Left cardiac atrium (tissue), 4 donors: ENCODE measurements at places on chromosomes 3 and 15.

DNA sequence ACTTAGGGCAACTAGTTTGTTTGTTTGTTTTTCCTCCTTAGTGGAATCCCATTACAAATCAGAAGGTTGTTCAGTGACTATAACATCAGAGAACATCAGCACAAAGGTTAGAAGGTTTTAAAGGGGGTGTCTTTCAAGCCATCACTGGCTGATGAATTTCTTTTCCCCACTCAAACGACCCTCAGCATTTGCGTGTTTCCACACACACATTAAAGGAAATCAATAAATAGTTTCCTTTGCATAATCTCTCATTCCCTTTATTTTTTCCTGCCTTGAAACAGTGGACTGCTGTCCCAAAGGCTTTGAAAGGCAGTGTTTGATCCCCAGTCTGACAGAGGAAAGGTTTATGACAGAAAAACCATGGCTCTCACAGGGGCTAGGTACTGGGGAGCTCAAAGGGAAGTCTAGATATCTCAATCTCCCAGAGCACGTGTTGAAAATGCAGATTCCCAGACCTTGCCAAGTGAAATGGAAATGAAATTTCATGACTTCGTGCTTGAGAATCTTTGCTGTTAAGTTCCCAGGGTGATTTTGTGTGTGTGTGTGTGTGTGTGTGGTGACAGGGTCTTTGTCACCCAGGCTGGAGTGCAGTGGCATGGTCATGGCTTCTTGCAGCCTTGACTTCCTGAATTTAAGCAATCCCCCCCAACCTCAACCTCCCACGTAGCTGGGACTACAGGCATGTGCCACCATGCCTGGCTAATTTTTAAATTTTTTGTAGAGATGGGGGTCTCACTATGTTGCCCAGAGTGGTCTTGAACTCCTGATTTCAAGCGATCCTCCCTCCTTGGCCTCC, 2.2 kb upstream of the INTS14 start:
- DNase-seq = no peak

DNA sequence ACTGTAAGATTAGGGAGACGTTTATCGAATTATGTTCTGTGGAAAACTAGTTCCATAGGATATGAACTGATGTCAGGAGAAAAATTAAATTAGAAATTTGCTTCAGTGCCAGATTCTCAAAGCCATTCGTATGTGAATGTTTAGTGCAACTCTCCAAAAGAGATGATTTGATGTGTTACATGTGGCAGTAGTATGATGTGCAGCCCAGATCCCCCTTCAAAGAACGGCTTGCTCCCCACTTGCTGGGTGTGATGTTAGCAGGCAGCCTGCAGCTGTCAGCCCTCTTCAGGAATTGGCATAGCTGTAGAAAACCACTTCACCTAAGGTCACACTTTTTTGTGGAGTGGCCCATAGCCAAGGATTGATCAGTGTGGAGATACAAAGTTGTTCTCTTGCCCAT, 127.0 kb upstream of the CCDC54 start:
- DNase-seq = no peak

DNA sequence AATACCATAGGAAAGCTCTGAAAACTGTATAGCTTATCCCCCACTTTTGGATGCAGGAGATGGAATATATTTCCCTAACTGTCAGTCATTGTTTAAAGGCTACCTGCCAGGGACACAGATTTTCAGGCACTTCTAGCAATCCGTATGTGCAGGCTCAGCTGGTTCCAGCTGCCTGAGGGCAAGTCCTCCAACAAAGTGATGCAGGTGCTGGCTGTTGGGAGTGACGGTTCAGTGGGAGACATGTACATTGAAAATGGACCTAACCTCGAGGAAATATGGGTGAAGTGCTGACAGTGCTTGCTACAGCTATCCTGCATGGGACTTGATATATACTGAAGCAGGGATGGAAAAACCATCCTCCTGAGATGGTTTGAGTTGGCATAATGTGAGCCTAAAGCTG, 153.1 kb upstream of the GAP43 start:
- DNase-seq = no peak

DNA sequence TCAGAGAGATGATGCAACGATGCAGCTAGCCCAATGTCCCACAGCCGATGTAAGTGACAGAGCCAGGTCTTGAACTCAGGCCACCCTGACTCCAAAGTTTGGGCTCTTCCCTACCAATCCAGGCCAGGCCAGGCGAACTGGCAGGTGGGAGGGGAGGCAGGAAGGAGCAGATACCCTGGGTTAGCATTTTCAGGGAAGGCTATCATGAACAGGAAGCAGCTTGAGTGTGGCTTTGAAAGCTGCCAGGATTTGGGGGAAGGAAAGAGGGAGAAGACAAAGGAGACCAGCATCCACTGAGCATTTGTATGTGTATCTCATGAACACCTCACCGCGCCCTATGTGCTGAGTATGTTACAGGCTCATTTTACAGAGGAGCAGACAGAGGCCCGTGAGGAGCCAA, 38.8 kb downstream of the LMCD1 start:
- DNase-seq = no peak

GRCh38 chr3:9718118-9718517, 13.4 kb upstream of the BRPF1 start:
- no peak for DNase-seq

GRCh38 chr3:169477790-169478189, 185.7 kb downstream of the MECOM start:
- DNase-seq = no peak

GRCh38 chr15:49288391-49288790, 118.3 kb downstream of the GALK2 start:
- no peak for DNase-seq

DNA sequence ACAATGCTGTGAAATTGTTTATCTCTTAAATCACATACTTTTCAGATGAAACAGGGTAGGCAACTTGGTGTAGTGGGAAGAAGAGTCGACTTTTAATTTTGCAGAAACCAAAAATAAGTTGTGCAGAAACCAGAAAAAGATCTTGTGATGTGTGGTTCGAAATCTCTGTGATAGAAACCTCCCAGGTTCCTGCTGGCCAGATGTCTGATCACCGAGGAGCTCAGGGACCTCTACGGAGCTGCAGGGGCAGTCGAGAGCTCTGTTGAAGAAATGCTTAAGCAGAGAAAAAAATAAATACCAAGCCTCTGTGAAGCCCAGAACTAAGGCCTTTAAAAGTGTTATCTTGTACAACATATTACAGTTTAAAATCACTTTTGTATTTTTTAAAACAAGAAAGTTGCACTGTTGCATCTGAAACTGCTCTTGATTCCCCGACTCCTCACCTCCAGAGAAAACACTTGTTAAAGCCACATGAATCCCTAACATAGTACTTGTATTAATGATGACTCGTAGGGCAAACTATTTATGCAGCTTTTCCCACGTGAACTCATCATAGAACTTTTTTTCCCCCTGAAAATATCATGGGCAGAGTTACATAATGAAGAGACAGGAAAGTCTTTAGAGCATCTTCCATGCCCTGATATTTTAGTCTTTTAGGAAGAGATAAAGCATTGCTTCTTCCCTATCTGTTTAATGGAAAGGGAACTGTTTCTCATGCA, 51.3 kb downstream of the CCK start:
- DNase-seq = no peak

- DNase-seq = no peak
Observed at GRCh38 chr3:48387634-48388033, 15.6 kb downstream of the FBXW12 start.

DNA sequence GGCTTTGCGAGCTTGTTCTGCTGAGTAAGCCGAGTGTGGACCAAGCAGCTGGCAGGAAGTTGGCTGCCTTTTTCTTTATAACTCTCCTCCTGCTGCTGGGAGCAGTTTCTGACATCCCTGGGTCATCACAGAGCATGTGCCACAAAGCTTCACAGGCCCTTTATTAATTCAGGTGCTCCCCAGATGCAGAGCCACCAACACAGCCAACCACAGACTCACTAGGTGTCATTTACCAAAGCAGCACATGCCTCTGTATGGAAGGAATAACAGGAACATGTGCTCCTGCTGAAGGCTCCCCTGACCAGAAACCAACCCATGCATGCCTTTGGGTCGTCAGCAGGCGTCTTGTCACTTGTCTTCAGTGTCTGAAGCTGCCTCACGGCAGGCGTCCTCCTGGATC, 152.5 kb downstream of the ADAMTS17 start:
- no peak for DNase-seq

- DNase-seq = no peak
Observed at GRCh38 chr3:111852540-111852939, 6.5 kb upstream of the PHLDB2 start.

DNA sequence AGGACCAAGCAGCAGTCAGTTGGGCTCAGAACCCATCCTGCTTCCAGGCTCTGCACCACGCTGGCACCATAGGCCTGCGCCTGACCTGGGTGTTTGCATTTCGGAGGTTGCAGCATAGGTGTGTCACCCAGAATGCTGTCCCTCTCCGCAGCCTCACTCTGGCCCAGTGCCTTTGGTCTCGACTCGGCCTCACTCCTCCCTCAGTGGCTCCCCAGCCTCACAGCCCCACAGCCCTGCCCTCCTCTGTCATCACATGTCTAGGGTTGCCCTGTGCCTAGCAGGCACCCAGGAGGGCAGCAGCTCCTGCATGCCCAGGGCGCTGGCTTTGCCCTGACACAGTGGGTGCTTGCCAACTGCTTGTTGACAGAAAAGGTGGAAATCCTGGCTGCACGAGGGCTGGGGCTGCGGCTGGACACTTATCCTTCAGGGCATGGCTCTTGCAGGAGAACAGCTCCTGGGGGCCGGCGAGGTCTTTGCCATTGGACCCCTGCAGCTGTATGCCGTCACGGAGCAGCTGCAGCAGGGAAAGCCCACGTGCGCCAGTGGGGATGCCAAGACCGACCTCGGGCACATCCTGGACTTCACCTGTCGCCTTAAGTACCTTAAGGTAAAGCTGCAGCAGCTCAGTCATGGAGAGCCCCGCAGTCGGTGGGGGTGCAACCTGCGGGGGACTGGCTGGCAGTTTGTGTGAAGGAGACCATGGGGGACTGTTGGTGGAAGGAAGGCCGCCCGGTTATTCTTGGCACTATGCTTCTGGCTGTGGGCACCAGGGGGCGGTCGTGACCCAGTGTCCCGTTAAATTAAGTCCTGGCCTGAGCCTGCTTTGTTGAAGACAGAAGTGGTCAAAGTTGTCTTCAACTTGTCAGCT, 16.2 kb downstream of the NISCH start:
- DNase-seq = peak; percentile 82

GRCh38 chr15:101390060-101390459, 95.0 kb upstream of the SNRPA1 start:
- no peak for DNase-seq

DNA sequence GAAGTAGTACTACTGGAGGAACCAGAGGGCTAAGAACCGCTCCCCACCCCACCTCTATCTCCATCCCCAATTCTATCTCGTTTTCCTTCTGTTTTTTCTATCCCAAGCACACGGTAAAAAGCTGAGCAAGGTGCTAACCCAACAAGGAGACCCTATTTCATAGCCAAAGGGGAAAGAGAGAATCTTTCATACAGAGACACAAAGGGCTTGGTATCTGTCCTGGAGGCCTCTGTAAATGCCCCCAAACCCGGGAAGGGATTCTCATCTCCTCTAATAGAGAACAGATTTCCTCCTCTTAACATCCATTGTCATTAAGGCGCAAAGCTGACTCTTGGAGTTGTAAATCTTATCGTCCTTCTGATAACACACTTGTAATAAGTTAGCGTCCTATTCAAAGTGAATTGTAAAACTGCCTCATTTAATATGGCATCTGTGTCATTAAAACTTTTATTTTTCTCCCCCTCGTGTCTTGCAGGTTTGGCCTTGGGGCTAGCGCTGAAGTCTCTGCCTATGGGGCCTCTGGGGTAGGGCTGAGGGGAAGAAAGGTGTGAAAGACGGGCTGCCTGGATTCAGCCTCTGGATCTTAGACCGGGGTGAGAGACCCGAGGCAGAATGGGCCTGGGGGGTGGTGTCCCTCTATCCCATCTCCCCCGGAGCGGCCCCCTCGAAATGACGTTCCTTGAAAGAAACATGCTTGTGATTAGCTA, 12.1 kb downstream of the NR2F2 start:
- no peak for DNase-seq

- DNase-seq = no peak
Observed at GRCh38 chr3:20104167-20104661, 64.0 kb downstream of the KAT2B start.

GRCh38 chr15:71677352-71677751, 133.0 kb upstream of the NR2E3 start:
- no peak for DNase-seq

DNA sequence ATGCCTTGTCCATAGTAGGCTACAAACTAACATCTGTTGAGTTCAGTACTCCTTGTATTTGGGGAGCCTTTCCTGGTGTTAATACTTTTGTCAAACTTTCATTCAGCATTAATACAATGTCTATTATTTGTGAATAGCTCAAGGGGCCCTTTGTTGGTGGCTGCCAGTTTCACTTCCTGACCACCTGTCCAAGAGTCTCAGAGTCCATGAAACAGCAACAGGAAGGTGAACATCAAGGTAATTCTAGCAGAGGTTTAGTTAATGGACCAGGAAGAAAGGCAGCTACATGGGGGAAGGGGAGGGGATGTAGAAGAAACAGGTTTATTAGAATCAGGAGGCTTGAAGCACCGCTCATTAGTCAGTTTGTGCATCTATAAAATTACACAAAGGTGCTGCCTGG, 386.9 kb downstream of the PDCD6IP start:
- DNase-seq = no peak

- DNase-seq = no peak
Observed at GRCh38 chr3:42441791-42442190, 31.4 kb upstream of the LYZL4 start.

GRCh38 chr3:190083635-190084034, 37.1 kb downstream of the P3H2 start:
- no peak for DNase-seq

GRCh38 chr15:73902121-73903020, 23.9 kb upstream of the LOXL1 start:
- no peak for DNase-seq

DNA sequence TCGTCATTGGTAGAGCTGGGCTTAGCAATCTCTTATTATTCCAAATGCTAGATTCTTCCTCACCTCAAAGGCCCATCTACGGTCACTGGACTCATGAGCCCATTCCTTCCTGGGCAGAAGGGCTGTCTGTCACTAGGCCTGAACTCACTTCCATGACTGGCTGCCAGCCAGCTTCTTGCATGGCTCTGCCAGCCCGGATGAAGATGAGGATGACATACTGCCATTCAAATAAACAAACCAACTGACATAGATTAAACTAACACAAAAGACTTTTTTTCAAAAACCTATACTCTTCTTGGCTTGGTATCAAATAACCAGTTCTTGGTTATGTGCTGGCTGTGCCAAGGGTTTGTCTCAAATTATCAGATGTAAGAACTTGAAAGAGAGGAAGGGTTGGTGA, 23.8 kb downstream of the ISL2 start:
- no peak for DNase-seq
